ENCODE measurements at places on chromosomes 6 and 20.

GRCh38 chr20:34871966-34872621, 562 bp downstream of the GGT7 start:
- no peak for DNase-seq

GRCh38 chr6:129212081-129212480, 329.1 kb downstream of the LAMA2 start:
- DNase-seq, result no peak

DNA sequence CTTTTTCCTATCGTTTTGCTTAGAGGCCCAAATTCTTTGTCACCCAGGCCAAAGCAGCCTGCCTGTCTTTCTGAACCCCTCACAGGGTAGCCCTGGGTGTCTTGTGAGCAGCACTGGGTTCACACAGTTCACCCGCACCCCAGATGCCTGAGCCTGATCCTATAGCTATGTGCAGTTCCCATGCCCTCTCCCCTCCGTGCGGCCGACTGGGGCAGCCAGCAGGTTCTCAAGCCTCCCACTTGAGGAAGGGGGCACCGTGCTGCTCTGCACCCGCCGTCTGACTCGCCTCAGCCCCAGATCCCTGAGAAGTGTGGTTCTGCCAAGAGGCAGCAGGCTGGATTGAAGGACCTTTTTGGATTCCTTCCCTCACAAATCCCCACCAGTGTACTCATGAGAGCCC, 89.0 kb downstream of the PSMB1 start:
- no peak for DNase-seq

DNA sequence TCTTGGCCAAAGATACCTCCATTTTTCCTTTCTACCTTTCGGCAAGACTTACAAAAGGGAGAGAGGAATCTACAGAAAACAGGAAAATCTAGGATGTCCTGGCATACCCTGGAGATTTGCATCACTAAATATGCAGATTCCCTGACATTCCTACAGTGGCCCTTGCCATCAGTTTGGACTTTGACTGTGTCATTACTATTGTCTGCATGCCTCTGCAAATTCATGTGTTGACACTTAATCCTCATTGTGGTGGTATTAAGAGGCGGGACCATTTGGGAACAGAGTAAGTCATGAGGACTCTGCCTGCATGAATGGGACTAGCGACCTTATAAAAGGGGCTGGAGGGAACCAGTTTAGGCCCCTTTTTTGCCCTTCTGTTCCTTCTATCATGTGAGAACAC, 50.5 kb upstream of the DTNBP1 start:
- DNase-seq, result no peak

DNA sequence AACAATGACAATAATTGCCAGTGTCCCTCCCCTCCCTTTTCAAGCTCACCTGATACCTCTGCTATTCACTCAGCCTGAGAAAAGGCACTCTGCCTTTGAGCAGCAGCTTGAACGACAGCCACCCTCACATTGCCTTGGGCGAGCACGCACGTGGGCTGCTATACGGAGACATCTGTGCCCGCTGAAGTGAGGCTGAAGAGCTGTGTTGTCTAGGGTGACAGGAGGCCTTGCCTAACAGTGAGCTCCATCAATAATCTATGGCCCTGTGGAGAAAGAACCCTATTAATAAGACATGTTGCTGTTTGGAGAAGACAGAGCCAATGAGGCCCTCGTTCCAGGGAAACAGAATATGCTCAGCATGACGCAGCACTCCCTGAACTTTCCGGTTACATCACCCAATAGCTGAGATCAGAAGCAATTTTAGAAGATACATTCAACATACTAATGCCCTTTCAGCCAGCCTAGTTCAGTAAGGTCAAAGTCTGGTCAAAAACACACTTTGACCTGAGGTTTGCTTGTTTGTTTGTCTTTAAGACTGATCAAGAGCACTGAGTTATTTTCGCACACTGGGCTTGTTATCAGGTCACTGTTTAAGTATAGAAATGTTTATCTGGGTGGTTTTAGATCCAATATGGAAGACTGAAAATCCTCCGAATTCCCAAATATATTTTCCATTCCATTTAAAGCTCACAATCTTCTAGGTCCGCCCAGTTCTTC, 30.6 kb downstream of the RBM24 start:
- DNase-seq, result no peak

GRCh38 chr6:67285770-67286495, 1349.1 kb upstream of the ADGRB3 start:
- no peak for DNase-seq

All from NCI-H2107 (cell line).